ENCODE measurements at places on chromosomes 1 and 21.

DNA sequence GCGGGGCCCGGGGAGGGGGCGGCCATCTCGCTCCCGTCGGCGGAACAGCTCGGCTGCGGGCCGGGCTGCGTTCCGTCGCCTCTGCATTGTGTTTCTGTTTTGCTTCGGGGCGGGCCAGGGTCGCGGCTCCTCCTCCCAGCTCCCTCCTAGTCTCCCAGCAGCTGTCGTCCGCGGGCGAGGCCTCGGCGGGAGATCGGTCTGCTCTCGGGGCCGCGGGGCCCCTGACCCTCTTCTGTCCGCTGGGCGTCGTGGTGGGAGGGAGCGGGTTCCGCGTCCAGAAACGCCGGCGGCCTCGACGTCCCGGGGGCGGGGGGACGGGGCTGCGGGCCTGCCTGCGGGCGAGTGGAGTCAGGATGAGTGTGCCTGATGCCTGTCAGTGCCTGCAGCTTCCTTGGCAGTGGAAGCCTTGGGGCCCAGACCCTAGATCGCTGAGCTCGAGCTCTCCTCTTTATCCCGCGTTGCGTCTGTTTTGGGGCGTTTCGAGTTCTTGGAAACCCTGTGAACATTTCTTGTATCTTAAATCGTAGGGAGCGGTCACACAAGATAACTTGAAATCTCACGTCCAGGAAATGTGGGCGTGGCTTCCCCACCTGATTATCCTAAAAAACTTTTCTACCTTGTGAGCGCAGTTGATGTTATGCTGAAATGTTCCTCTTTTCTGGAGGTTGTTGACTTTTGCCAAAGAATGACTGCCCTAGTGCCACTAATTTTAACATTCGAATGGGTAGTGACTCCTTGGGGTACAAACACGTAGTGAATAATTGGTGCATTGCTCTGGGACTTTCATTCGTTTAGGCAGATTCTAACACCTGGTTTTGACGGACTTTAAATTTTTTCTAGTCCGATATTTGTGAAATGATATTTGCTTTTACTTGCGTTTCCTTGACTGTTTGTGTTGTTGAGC, 676 bp downstream of the MORC3 start:
- DNase-seq: peak; percentile 65

DNA sequence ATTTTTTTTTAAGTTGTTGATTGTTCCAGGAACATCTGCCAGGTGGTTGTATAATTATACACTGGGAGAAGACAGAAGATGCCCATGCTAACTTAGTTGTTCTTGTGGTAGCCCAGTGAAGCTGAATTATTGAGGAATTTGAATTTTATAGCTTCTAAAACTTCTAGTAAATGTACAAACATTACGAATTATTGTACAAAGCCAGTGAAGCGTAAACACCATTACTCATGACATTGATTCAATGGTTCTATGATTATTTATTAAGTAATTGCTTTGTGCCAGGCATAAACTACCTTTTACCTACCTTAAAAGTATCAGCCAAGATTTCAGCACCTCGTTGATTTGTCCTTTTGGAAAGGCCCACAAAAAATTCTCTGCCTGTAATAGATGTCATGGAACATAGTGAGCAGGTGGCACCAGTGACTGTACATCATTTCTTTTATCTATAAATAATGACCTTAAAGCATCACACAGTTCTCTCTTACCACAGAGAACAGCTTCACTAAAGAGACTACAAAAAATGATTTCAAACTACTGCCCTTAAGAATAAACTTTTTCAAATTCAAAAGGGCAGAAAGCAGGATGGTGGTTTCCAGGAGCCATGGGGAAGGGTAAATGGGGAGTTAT, 74.9 kb upstream of the BCL10 start:
- DNase-seq: no peak

DNA sequence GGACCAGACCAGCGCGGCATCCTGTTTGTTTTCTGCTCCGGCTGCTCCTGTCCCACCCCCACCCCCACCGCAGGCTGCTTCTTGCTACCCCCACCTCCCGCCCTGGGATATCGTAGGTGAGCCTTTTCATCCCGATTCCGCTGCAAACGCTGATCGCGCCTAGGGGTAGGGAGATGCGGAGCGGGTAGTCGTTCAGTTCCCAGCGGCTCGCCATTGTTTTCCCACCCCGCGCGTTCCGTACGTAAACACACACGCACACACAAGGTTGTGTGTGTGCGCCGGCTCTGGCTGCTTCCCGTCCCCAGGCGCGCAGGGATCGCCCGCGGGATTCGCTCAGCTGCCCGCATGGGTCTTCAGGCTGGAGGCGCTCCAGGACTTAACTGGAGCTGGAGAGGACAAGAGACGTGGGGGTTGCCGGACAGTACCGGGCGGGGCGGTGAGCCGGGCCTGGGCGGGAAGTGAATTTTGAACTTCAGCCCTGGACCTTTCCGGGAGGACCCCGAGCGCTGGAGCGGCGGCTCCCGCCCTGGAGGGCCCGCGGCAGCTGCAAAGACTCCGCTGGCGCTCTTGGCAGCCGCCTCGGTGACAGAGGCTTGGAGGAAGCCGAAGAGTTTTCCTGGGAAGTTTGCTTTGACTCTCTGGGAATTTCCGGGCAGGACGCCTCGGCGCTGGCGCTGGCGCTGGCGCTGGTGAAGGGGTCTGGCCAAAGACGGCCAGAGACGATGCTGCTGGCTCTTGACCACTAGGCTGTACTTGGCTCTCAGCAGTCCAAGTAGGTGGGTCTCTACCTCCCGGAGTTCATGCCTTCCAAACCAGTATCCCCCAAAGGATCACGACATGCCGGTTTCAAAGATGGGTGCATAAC, 1.6 kb downstream of the SOX13 start:
- no peak for DNase-seq

- DNase-seq: no peak
These were observed 271.4 kb upstream of the NR5A2 start for GRCh38 chr1:199756066-199756465.

- no peak for DNase-seq
These were observed 44.3 kb downstream of the INAVA start for GRCh38 chr1:200938955-200939354.

DNA sequence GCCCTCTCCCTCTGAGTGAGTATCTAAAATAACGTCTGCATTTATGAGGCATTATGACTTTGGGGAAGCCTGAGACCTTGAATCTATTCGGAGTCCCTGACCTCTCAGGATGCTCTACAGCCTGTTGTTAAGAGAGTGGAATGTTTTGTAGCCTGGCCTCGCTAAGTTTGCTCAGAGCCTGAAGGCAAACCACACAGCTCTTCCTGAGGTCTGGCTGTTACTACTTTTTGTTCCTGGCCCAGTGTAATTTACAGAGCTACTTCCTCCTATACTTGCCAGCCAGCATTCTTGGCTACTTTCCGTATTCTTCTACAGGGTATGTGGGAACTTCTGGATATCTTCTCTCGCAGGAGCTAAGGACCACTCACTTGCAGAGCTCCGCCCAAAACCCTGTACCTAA, 3.6 kb upstream of the ZMYM4 start:
- DNase-seq: no peak

DNA sequence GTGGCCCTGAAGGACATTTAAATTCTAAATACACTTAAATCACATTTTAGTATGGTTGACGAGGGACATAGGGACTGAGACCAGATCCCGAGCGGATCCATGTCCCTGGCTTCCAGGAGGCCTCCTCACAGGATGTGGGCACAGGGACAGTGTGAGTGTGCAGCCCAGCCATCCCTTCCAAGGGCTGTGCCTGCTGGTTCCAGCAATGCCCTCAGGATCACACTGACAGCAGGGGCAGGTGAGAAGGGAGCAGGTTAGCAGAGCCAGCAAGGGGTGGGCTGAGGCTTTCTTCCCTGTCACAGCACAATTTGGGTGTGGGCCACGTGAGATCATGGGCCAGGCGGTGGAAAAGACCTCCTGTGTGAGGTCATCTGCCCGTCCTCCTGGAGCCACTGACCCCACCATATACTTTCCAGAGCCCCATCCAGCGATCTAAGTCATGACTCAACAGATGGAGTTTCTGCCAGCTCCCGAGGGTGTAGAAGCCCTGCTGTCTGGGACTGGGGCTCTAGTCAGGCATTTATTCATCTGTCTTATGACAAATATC, 37.0 kb upstream of the PRSS38 start:
- no peak for DNase-seq

DNA sequence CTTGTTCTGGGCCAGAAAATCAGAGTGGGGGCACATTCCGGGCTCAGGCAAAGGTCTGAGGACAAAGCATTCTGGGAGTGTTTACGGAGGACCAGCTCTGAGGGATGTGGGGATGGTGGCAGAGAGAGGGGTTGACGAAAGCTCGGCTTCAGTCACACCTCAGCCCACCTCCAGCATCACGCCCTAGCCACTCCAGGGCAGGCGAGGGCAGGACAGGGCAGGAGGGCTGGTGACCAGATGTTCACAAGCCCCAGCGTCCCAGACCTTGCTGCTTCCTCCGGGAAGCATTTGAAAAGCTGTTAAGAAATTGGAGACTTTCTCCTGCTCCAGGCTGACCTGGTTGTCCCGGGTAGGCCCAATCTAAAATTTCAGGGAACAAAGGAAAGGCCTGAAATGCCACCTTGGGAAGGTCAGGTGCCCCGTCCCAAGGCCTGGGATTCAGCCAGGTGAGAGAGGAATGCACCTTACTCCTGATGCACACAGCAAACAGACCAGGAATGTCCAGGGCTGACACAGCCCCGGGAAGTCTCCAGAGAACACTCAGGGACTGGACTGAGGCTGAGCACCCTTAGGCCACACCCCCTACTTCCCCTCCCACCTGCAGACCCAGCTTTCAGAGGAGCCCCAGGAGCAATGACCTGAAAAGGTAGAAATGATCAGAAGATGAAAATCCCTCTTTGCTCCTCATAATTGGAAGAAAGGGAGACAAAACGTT, 71.9 kb upstream of the KLHDC7A start:
- no peak for DNase-seq

DNA sequence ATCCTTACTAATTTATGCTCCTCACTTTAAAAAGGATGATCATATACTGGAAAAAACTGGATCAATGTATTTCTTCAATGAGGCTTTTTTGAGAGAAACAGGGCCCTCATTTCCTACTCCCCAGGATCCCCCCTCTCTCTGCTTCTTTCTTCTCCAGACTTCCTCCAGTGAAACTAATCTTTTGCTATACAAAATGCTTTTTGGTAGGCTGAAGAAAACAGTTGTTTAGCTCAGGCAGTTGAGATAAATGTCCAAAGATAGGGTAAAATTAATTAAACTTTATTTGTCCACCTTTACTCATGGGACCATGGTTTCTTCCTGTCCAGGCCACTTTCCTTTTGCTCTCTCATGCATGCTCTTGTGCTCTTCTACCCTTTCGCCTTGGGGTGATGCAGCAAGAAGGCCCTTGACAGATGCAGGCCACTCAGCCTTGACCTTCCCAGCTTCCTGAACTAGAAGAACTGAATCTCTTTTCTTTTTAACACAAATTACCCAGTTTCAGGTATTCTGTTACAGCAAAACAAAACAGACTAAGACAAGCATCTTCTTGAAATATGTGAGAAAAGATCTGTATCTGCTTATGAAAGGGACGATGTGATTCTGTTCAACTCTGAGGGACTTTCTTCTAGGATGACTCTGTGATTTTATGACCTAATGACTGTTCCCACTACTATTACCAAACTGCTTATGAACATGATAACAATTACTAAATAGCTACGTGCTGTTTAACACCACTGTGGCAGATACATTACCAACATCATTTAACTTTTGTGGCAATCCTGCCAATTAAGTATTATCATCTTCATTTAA, 63.7 kb downstream of the NVL start:
- DNase-seq: no peak

- DNase-seq: no peak
These were observed 17.8 kb downstream of the CASZ1 start for GRCh38 chr1:10778640-10779039.

DNA sequence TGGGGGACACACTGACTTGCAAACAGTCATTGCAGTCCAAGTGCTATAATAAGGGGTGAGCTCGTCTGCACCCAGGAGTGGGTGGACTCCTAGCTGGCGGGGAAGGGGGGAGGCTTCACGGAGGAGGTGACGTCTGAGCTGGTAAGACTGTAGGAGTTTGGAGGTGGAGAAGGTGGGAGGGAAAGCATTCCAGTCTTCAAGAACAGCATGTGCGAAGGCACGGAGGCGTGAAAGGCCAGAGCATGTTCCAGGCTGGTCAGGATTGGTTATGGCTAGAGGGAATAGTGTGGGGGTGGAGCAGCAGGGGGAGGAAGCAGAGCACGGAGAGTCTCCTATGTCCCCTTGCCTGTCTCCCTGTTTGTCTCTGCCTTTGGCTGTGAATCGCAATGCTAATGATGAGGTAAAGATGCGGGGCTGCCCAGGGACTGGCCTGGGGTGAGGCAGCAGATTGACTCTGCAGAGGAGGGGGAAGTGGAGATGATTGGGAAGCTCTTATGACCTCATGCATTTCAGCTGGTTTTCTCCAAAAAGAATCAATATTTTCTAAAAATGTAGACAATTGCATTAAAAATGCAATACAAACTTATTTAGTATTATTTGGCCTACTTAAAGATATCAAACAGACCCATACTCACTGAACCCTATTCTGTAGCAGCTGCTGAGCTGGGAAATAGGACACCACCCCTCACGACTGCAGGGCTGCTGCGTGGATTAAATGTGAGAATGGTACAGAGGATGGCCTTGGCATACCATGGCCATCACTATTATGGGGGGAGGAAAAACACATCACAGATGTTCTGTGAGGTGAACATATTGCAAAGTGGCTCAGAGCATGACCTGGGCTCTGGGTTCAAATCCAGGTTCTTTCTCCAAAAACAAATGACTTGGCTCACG, 2.6 kb upstream of the ZNF436 start:
- no peak for DNase-seq

DNA sequence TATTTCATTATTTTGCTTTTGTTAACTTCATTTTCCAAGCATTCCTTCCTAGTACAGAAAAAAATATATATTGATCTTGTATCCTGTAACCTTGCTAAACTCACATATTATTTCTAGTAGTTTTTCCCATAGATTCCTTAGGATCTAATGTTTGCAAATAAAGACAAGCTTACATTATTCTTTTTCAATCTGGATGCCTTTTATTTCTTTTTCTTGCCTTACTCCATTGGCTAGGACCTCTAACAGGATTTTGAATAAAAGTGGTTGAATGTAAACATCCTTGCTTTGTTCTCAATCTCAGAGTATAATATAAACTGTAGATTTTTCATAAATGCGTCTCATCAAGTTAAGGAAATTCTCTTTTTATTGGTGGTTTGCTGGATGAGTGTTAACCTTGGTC, 74.5 kb upstream of the GUCA2A start:
- DNase-seq: no peak

GRCh38 chr1:91501523-91501851, 836 bp downstream of the CDC7 start:
- DNase-seq: peak; percentile 31

DNA sequence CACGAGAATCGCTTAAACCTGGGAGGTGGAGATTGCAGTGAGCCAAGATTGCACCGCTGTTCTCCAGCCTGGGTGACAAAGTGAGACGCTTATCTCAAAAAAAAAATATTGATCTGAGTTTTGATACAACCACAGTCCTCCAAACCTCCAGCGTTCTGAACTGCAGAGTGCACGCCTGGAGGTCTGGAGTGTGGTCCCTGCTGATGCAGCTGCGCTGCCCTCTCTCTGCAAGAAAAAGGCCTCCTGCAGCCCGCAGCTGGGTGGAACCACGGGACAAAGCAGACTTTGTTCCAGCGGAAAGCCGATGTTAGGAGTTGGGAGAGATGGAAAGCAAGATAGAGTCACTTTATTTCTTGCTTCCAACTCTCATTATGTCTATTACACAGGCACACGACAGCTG, 144.9 kb upstream of the SOD1 start:
- DNase-seq: no peak

GRCh38 chr1:61741711-61742619, at the start of gene PATJ:
Gene PATJ, plus strand, starts transcription at chr1:61742480. Its CDS starts 20,413 bp downstream, at chr1:61762893.
- DNase-seq: peak; percentile 43
